ENCODE measurements at places on chromosomes 3 and 15.
A peak's percentile ranks its signal among the peaks of the same experiment; 100 is the strongest.

GRCh38 chr3:183487016-183487415 lies 58.6 kb upstream of the MCF2L2 start:
- DNase-seq, result no peak

DNA sequence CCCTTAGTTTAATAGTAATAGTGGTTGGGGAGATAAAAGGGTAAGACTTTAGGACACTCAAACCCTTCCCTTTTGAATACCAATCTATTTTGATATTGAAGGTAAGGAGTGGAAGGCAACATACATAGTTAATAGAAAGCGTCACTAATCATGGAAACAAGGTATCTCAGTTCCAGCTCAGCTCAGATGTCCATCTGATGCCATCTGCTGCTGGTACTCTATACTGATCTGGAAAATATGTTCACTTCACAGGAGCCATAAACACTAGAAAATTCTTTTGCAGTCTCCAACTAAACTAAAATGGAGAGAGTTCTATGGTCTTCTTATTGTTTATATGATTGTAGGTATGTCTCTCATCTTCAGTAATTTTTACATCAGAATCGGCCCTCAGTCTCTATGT lies 1777.1 kb downstream of the OTOL1 start:
- no peak for DNase-seq

GRCh38 chr15:34023907-34024306 lies 15.1 kb downstream of the AVEN start:
- DNase-seq, result no peak

- DNase-seq, result no peak
Measured at GRCh38 chr15:51760805-51761204, 9.4 kb downstream of the TMOD2 start.

DNA sequence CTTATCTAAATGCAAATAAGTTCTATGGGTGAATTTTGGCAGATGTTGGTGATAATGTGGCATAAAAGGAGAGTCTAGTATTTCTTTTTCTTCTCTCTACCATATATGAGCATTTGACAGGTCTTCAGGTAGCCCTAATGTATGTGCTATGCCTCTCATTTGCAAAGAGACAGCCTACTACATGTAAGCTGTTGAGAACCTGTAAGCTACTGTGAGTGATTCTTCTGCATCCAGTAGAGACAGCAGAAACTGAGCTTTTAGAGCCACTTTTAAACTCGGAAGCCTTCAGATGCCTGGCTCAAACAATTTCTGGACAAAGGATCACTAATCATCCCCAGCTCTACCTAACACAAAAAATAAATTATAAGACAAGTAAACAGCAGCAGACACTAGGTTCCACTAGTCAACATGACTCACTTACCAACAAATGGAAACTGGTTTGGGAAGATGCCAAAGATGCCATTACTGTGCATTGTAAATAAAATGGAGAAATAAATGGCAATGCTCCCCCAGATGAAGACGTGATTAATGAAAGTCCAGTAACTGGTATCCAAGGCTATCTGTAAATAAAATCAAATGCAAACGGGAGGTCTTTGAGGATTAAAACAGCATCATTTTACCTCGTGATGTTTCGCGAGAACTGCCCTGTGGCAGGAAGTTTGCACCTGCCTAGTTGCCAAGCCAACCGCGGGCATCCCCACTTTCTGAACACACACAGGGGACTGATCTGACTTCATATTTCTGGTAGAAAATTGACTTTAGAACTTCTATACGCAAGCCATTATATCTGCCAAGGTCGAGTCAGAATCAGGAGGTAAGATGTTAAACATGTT lies 245.3 kb downstream of the DTWD1 start:
- peak; percentile 24 for DNase-seq

DNA sequence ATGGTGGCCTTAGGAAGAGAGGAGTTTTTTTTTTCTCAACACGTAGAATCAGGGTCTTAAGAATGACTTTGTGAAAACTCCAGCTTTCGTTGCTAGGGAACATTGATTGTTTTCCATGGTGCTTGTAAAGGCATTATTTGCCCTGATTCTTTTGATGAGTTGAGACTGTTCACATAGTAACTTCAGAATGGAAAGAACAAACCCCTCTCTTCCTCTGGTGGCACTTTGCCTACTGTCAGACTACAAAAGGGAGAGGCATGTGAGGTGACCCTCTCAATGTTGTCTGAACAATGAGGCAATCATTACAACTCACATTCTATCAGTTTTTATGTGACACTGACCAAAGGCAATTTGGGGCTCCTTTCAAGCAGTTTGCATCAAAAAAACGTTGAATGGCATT lies 477.8 kb downstream of the FGF12 start:
- no peak for DNase-seq

- no peak for DNase-seq
Measured at GRCh38 chr3:109994853-109995252, 657.5 kb upstream of the DPPA4 start.

DNA sequence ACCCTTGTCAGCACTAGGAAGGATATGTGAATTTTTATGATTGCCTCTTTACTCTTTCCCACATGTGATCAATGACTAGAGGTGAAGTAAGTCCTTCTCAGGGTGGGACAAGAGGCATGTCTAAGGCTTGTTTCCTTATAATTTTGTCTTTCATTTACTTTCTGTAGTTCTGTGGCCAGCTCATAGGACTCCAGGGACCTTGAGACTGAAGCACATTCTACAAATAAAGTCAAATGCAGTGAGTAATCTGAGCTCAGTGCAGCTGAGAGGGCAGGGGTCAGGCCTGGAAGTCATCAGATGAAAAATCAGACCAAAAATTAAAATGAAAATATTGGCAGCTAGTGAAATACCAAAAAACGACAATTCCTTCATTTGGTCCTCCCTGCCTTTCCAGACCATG lies 424.7 kb upstream of the THBS1 start:
- DNase-seq, result no peak

- DNase-seq, result no peak
Measured at GRCh38 chr15:50028326-50028725, 90.7 kb downstream of the ATP8B4 start.

- DNase-seq, result no peak
Measured at GRCh38 chr3:33918126-33918756, 119.8 kb downstream of the PDCD6IP start.

DNA sequence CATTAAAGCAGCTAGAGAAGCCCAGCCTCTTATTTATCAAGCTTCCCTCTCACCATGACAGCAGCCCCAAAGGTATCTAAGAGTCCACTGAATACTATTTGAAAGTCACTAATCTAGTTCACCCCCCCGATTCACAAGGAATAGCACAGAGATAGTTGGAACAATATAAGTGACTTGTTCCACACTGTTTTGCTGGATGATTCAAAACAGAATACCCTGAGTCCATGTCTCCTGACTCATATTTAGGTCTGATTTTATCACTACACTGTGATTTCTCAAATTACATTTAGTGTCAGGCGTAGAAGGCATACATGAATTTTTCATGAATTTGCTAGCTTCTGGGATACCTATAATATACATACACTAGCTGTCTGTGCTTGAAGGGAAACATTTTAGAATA lies 18.7 kb upstream of the EOGT start:
- no peak for DNase-seq

- no peak for DNase-seq
Measured at GRCh38 chr3:7745711-7746110, 755.9 kb upstream of the LMCD1 start.

- DNase-seq, result no peak
Measured at GRCh38 chr3:17469954-17470353, 272.5 kb downstream of the TBC1D5 start.

DNA sequence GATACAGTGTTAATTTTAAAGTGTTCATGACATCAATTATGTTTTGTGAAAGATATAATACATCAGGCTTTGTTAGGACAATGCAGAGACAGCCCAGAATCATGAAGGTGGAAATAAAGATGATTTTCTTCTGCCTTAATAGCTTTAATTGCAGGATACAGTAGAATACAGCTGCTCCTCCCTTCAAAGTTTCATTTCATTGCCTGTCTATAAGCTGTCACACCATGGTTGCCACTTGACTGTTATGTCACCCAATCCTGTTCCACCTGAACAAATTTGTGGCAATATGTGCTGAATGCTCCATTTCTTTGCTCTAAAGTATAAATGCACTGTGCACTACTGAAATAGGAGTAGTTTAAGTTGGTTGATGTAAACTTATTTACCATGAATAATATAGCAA lies 537.8 kb upstream of the ROBO2 start:
- DNase-seq, result no peak

GRCh38 chr15:47872869-47873432 lies 155.6 kb downstream of the SEMA6D start:
- DNase-seq, result no peak

DNA sequence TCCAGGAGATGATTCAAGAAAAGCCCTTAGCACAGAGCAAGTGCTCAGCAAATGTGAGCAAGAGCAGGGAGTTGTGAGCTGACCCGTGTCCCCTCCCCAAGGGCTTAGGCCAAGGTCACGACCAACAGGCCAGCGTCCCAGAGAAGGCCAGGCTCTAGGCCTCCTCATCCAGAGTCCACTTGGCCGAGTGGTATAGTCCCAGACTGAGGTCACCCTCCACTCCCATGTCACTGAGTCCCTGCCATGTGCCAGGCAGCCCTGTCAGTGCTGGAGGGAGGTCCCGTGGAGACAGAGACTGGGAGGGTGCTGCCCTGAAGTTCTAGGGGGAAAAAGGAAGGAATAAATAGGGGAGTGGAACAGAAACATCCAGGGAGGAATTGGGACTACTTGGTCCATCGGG lies 44.0 kb downstream of the TPRA1 start:
- no peak for DNase-seq

- DNase-seq, result no peak
Measured at GRCh38 chr15:51274956-51275355, 63.4 kb downstream of the CYP19A1 start.

- no peak for DNase-seq
Measured at GRCh38 chr15:71853543-71853942, 43.2 kb downstream of the NR2E3 start.
